NCI-H187 treated with DMSO at 0.1 percent for 48 hours (cell line): ENCODE measurements at places on chromosomes 7 and 10.

- no peak for DNase-seq
These were observed 40.3 kb downstream of the CPVL start for GRCh38 chr7:29105752-29106668.

- DNase-seq: no peak
These were observed 53.3 kb downstream of the ZMYND11 start for GRCh38 chr10:188546-188945.

DNA sequence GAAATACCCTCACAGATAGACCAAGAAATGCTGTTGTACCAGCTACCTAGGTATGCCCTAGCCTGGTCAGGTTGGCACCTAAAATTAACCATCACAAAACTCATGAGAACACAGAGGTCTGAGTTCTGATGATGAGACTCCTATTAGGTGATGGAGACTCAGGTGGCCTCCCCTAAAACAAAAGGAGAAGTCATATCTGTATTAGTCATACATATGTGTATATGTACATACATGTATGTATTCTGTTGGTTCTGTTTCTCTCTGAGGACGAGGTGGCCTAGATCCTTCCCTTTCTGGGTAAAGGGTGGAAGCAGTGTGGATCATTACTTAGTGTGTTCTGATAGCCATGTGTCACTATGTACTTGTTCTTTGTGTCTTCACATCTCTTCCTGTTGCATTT lies 207.2 kb upstream of the PRSS1 start:
- no peak for DNase-seq

DNA sequence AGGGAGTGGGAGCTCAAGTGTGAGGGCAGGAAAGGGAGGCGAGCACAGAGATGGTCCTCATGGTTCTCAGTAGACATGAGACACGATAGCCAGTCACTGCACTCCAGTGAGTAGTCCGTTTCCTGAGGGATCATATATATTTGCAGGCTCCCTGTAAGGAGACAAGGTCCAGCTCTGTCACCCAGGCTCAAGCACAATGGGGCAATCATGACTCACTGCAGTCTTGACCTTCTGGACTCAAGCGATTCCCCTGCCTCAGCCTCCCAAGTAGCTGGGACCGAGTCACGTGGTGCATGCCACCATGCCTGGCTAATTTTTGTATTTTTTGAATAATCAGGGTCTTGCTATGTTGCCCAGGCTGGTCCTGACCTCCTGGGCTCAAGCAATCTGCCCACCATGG lies 116.7 kb downstream of the CCDC3 start:
- no peak for DNase-seq

DNA sequence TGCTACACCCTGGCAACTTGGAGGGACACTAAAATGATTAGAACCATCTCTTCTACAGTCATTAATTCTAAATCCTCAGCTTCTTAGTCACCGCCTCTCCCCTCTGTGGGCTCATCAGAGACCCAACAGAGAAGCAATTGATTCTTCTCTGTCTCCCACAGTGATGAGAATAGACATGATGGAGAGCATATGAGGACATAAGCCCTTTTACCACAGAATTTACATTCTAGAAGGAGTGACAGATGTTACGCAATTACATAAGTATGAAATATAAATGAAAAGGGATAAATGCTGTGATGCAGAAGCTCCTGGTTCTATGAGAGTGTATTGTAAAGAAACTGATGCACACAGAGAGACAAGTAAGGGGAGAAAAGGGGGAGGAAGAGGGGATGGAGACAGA lies 18.1 kb upstream of the ABCB5 start:
- DNase-seq: no peak

DNA sequence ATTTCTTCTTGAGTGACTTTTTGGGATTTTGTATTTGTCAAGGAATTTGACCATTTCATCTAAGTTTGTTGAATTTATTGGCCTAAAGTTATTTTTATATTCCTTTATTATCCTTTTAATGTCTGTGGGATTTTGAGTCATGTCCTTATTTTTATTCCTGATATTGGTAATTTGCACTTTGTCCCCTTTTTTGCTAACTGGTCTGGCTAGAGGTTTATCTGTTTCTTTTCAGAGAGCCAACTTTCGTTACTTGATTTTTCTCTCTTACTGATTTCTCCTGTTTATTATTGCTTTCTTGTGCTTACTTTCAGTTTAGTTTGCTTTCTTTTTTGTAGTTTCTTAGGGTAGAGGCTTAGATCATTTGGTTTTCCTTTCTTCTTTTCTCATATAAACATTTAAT lies 14.6 kb downstream of the MGMT start:
- no peak for DNase-seq

DNA sequence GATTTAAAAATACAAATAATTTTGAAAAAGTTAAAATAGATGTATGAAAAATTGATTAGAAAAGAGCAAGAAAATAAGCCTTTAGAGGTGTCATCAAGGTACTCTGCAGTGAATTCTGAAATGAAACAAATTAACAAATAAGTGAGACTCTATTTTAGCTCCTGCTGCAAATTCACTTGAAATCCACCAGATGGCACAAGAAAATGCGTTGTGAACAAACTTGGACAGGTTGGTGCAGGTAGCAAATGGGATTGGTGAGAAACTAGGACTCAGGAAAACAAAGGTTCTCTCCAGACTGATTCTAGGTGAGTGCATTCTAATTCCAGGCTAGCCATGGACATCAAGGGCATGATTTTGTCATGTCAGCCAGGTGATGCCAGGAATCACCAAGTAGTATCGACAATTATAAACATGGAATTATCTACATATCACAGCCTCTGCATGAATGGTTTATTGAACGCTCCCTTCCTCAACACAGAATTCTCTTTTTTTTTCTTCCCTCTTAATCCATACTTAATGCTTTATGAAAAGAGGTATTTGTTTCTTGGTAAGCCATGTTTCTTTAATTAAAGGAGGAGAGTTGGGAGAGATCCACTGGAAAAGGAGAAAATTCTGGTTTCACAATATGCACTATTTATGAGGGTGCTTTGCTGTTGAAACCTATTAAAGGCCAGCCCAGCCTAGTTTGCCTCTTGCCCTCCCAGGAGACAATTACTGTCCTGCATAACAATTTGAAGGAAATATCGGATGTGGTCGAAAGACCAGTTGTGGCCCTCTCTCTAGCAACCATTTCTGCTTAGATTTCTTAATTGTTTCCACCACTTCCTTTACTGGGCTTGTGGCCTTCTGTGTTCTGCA lies 118.1 kb downstream of the ZNF365 start:
- DNase-seq: no peak

DNA sequence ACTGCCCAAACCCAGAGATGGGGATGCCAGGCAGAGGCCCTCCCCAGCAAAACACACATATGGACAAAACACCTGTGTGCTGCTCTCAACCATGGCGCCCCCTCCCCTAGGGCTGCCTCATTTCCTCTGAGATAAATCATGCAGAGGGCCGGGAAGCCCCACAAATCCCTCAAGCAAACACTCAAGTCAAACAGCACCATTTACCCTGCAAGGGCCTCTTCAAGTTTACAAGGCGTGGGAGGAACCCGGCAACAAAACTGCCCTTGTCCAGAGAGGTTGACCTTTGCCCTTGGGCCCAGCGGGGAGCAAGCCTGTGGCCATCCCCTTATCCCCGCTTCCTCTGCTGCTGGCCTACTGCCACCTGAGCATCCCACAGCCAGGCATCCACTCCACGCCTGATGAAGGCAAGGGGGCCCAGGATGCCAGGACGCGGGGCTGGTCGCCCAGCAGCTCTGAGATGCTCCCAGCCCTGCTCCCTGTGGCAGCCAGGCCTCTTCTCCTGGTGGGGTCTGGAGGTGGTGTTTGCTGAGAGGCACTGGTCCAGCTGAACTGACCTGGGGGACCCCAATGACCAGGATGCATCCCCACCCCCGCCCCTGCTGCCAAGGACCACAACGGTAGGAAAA lies 77.4 kb downstream of the DLG5 start:
- no peak for DNase-seq

GRCh38 chr10:4262449-4262848 lies 477.4 kb upstream of the KLF6 start:
- DNase-seq: no peak

GRCh38 chr10:71996592-71997371 lies 32.6 kb downstream of the CHST3 start:
- no peak for DNase-seq

GRCh38 chr10:117339979-117340378 lies 35.3 kb downstream of the PDZD8 start:
- DNase-seq: no peak

GRCh38 chr7:155785536-155785935 lies 26.7 kb downstream of the SHH start:
- DNase-seq: no peak

GRCh38 chr10:120768227-120768626 lies 82.9 kb upstream of the WDR11 start:
- DNase-seq: no peak

DNA sequence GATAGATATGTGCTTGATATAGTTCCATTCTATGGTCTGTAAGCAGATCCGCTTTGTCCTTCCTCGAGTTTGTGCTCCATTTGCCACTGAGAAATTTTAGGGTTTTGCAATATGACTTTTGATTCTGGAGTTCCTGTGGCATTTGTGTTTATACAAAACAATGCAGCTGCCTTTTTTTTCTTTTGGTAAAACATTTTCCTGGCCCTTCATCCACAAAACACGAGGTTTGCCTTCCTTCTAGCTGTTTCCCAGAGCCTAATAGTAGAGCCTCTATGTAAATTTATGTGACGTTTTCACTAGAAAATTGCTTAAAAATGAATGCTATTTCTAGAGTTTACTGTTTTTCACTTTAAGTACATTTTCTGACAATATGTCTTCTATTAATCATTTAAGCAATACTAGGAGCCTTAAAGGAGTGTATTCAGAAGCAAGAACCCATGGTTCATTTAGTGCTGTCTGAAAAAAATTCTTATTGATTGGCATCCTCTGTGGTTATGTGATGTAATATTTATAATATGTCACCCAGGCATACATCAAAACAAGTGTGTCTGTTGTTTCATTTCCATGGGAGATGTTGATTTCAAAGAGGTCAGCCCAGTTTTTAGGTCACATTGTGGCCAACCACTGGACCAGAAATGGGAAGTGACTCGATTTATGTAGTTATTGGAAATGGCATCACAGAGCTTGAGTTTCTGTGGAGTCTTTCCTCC lies 618.3 kb downstream of the LRMDA start:
- no peak for DNase-seq

DNA sequence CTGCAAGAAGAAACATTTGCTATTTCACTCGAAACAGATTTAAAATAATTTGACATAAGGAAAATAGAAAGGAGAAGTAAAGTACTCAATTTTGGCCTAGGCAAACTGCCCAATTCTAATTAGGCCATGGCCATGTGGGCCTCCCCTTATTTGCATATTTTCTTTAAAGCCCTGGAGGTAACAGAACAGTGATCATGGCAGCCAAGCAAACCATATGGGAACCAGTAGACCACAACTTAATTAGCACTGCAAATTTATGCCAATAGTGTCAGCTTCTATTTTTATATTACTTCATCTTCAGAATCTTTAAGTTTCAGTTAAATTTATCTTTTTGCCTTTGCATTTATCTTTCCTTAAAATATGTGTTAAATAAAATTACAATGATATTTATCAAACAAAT lies 63.3 kb upstream of the THSD7A start:
- no peak for DNase-seq
